ENCODE measurements at places on chromosomes 5 and 9.

DNA sequence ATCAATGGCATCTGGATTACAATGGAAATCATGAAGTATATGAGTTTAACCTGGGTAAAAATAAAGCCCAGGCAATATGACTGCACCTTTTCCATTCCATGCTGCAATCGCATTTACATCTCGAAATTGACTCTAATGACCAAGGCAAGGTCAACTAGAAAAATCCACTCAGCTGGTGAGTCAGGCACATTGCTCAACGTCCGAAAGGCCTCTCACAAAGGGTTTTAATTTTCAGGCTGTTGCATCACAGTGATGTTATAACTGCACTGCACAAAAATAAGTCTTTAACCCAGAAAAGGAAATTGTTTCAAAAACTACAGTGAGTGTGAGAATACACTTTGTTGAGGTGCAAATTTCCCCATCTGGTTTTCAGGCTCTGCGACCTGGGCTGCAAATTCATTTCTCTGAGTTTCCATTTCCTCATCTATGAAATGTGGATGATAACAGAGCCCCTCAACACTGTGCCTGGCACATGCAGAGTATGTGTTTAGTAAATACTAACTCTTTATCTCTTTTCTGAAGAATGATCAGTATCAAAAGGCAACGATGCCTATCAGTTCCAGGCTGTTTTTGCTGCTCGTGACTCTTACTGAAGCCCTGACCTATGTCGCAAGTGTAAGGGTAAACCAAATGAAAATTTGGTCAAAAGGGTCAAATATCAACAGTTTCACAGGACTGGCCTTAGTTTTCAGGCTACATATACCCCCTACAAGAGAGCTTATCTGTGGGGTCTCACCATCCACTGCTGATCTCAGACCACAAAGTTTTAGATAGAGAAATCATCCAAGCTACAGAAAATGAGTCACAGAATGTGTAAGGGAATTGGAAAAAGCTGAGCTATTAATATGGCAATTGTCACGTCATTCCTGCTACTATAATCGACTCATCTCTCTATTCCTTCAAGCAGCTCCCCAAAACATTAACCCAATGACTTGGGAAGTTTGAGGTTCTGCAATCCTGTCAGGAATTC, 4.1 kb downstream of the NFIL3 start:
- no peak for DNase-seq

- DNase-seq = no peak
These were observed 77.5 kb upstream of the GNAQ start for GRCh38 chr9:78109075-78109474.

GRCh38 chr5:138466900-138467710, 1.8 kb downstream of the EGR1 start:
- no peak for DNase-seq

GRCh38 chr5:158039441-158039840, 180.5 kb upstream of the CLINT1 start:
- DNase-seq = no peak

DNA sequence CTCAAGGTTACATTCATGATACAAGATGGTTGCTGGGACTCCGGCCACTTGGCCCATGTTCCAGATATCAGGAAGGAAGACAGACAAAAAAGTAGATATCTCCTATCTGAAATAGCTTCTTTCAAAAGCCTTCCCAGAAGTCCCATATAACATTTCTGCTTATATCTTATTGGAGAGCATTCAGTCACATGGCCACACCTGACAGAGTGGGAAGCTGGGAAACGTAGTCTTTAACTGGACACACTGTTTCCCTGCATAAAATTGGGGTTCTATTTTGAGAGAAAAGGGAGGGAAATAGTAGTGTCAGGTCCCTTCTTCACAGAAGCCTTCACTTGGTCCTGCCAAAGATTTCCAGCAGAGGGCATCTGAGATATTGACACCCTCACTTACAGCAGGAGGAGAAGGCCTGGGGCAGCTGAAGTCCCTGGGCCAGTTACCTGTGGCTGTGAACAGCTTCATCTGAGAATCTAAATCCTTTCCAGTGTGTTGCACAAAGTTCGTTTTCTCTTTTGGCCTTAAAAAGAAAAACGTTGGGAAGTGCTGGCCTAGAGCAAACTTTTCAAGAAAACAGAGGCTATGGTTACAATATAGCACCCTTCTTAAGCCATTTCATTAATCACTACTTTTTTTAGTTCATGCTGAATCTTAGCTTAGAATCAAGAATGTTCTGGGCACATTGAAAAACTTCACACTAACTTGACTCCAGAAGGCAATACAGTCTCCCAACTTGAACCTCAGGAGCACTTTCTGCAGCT, 33.5 kb downstream of the SPEF2 start:
- no peak for DNase-seq

- DNase-seq = no peak
These were observed 144.3 kb upstream of the NREP start for GRCh38 chr5:111901296-111901695.

DNA sequence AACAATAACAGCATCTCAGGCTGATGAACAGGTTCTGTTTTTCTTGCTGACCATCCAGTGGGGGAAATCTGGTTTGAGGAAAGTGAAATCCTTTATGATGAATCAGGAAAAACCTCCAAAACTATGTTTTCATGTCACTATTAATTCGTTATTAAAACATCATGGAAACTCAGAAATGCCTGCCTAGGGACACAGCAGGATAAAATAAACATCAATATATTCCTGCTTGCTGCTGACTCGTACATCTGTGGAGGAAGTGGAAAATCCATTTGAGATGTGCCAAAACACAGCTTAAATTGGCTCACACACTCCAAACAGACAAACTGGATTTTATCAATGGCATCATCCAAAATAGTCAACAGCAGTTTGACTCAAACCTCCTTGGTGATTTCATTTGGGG, 53.0 kb downstream of the TEK start:
- DNase-seq = no peak

- DNase-seq = no peak
These were observed 470.5 kb downstream of the PLK2 start for GRCh38 chr5:57989378-57989777.

All from NCI-H2081 treated with DMSO at 0.1 percent for 48 hours (cell line).